ENCODE measurements at places on chromosomes 1 and 21.
A peak's percentile ranks its signal among the peaks of the same experiment; 100 is the strongest.

- no peak for DNase-seq
These were observed 1.5 kb downstream of the ATP8B2 start for GRCh38 chr1:154326546-154327465.

GRCh38 chr1:45493116-45493697, 2.2 kb upstream of the TESK2 start:
- peak; percentile 40 for DNase-seq

DNA sequence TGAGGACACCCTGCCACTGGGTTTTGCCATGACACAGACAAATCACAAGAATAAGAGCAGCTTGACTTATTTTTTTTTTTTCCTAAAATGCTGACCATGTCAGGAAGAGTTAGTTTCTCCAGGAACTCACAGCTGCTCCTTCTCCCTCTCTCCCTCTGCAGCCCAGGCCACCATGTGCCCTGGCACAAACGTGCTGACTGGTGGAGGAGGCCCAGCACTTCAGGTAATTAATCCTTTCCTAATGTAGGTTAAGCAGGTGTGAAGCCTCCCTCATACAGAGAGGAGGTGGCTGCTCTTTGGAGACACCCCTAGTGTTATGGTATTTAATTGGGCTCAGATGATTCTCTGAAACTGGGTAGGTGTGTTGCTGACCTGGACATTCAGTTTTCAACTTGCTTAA, 129.8 kb upstream of the USH2A start:
- DNase-seq: no peak

DNA sequence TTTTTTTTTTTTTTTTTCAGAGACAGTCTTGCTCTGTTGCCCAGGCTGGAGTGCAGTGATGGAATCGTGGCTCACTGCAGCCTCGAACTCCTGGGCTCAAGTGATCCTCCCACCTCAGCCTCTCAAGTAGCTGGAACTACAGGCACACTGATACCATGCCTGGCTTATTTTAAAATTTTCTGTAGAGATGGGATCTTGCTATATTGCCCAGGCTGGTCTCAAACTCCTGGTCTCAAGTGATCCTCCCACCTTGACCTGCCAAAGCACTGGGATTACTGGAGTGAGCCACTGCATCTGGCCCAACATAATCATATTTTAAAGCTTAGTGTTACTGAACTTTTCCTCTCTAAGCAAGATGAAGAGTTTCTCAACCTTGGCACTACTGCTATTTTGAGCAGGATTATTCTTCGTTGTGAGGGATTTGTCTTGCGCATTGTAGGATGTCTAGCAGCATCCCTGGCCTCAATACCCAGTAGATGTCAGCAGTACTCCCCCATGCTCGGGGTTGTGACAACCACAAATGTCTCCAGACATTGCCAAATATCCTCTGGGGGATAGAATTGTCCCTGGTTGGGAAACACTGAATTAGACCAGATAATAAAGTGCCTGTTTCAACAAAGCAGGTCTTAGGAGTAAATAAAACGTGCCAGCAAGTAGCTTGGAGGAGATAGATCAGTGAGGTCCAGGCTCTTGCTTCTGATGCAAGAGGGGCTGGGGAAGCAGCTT, 15.1 kb upstream of the THRAP3 start:
- DNase-seq: no peak

DNA sequence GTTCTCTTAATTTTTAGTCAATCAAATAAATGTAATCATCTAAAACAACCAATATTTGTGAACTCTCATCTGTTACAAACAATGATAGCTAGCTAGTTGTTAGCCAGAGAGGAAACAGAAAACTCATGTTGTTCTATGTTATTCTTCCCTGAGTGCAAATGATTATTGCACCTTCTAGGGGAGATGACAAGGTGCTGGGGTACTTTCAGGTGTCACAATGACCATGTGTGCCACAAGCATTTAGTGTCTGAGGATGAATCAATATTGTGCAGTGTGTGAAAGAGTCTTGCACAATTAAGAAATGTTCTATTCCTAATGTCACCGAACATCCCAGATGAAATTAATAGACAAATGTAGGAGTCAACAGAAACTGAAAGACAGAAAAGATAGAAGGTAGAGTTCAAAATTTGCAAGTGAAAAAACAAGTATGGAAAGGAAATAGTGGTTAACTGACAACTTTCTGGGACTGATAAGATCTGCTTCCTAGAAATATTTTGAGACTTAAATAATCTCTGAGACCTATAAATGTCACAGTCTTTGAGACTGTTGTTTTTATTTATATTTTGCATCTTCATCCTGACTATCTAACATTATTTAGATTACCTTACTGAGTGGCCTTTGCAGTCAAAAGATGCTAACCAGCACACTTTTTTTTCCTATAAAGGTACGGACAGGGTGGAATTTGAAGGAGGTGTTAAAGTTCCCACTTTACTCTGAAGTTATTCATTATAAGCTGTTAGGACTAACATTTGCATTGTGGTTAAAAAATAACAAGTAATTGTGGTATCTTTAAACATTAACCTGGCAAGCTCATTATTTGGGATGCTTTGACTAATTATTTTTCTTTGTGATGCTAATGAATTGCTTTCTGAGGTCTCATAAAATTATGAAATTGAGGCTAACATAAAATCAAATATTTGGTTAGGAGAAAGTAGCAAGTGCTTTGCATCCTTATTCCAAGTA, 21.6 kb upstream of the DPYD start:
- no peak for DNase-seq

GRCh38 chr1:219276049-219276738, 102.5 kb downstream of the LYPLAL1 start:
- DNase-seq: no peak

DNA sequence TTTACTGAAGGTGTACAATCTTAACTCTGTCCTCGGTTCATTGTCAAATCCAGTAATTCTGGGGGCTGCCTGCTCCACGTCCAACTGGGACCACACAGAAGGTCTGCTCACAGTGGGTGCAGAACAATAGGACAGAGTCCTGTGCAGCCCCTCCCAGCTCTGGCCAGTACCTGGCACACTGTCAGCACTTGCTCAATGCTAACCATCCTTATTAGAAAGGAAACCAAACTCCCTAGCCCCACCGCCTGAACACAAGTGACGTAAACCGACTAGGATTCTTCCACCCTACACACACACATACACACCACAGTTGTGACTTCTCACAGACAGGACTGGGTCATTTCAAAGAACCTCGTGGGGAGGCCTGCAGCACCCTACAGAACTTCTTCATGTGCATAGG, 5.2 kb downstream of the BCAR3 start:
- DNase-seq: no peak

DNA sequence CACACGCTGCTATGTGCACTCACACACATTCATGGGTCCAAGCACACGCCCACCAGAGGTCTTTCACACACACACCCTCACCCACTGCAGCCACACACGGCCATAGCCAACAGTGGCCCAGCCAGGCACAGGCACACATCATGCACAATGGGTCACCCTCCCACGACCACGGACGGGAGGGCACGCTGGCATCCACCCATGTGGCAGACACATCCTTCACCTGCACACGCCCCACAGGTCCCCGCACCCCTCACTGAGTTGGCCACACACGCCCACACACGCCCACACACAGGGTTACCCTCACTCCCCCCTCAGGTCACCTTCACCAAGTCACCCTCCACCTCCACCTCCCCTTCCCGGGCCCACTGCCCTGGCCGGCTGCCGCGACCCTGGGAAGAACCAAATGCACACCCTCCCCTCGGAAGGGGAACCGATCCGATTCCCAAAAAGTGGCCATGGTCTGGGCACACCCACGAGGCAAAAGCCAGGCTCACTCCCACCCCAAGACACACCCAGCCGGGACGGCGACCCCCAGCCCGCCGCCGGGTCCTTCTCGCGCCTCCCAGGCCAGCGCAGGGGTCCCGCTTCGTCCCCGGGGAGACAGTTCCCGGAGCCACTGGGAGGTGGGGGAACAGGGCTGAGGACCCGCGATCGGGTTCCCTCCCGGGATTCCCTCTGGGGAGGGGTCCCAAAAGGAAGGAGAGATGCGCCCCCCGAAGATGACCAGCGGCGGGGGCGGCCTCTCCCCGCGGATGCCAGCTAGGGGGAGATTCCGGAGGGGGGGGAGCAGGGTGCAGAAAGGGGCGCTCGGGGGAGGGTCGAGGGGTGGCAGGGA, 860 bp downstream of the SDC3 start:
- DNase-seq: no peak

DNA sequence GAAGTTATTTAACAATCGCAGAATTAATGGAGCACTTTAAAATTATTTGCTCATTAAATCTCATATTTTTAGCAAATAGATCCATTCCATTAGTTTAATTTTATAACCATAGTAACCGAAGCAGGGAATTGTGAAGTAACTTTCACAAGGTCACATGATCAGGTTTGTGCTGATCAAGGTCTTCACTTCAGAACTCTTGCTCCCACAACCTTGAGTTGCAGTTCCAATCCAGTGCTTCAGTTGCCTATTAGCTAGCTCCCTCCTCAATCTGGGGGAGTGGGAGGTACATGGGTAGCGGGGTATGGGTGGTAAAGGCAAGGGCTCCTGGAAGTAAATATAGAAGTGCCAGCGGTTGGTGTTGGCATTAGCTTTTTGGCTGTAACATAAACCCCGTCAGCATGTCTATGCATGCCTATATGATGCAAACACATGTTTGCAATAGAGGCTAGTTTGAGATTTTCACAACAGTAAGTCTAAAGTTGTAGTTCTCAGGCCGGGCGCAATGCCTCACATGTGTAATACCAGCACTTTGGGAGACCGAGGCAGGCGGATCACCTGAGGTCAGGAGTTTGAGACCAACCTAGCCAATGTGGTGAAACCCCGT, 5.8 kb downstream of the ATP5IF1 start:
- no peak for DNase-seq
